Activated naive CD4-positive, alpha-beta T cell (primary cell): ENCODE measurements at places on chromosomes 7 and 10.

- no peak for DNase-seq
These were observed 363.4 kb upstream of the MKI67 start for GRCh38 chr10:128489324-128490247.

DNA sequence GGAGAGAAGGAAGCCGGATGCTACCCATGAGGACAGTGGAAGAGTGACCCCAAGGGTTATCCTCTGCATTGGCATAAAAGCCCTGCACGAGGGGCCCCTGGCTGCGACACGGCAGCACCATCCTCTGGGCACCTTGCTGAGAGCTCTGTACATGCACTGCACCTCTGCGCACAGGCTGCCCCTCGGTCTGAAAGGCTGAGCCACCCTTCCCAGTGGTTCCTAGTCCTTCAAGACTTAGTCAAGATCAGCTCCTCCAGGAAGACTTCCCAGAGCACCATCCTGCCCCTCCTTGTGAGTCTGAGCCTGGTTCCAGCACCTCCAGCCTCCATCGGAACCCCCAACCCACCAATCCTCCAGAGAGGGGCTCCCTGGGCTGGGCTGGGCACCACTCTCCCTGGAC is 37.9 kb upstream of the CNPY1 start:
- no peak for DNase-seq

GRCh38 chr7:15885678-15886077 is 199.2 kb upstream of the MEOX2 start:
- no peak for DNase-seq

GRCh38 chr10:14843327-14843988 is 5.4 kb downstream of the HSPA14 start:
- DNase-seq = no peak

GRCh38 chr7:3747467-3747866 is 446.4 kb downstream of the SDK1 start:
- no peak for DNase-seq

DNA sequence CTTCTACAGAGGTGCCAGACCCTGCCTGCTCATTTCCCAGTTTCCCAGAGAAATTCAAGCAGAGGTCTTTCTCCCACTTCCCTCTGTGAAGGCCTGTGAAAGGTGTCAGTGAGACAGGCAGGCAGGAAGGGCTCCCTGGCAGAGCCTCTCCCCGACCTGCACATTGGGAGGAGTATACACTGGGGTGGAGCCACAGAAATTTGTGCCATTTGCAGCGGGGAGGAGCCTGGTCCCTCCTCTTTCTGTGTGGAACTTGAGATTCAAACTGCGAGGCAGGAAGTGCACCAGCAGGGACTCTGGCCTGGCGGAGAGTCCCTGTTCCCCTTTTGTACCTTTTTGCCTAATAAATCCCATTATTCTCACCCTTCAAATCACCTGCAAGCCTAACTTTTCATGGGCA is 54.6 kb upstream of the OPN4 start:
- no peak for DNase-seq

DNA sequence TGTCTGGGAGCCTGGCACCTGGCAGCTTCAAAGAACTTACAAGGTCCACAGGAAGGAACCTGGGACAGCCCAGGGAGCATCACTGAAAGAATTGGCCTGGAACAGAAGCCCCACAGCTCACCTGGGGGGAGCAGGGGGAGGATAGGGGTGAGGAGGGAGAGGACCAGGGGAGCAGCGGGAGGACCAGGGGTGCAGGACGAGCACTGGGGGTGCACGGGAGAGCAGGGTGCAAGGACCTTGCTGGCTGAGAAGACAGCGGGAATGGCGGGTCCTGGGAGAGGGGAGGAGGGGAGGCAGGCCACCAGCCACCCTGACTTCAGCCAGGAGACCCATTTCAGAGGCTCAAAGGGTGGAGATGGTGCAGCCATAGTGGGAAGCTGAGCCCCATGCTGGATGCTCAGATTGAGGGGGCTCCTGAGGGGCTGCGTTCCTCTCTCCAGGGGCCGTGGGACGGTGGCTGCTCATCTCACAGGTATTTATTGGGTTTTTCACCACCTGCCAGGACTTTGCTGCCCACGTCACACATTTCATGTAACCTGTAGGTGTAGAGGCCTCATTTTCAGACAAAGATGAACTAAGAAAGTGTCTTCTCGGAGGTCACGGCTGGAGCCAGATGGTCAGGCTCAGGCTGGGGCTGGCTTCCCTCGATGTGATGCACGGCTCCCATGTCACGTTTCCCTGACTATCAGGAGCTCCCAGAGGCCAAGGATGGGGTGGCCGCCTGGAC is 110.1 kb downstream of the WDR37 start:
- DNase-seq = no peak

- no peak for DNase-seq
These were observed 89.1 kb upstream of the NANOS1 start for GRCh38 chr10:118940386-118940785.

DNA sequence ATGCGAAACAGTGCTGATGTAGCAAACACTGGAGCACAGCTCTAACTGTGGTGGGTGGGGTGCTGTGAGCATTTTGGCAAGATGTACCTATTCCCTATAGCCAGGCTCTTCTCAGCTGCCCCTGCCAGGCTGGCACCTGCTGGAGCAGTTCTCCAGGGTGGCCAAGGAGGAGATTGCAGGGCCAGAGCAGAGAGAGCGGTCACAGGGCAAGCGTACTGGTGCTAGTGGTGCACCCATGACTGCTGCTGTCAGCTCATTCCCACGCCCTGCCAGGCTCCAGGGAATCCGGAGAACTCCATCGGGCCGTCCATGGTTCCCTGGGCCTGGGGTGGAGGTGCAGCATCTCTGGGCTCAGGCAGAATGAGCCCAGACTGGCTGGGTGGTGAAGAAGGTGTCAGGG is 2.1 kb downstream of the COL13A1 start:
- no peak for DNase-seq

DNA sequence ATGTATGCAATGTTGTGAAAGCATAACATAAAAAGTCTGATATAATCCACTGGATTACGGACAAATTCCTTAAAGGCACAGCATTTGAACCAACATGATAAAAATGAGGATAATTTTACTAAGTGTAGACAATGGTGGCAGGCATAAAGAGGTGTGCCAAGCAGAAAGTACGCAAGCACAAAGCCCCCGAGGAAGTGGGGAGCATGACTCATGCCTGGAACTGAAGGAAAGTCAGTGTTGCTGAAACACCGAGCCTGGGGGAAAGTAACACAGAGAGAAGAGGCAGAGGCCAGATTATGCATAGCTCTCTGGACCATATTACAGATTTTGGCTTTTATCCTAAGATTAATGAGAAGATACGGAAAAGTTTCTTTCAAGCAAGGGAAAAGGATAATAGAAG is 490.0 kb upstream of the PHF14 start:
- DNase-seq = no peak

GRCh38 chr10:43306899-43307298 is 40.0 kb upstream of the RASGEF1A start:
- DNase-seq = no peak

DNA sequence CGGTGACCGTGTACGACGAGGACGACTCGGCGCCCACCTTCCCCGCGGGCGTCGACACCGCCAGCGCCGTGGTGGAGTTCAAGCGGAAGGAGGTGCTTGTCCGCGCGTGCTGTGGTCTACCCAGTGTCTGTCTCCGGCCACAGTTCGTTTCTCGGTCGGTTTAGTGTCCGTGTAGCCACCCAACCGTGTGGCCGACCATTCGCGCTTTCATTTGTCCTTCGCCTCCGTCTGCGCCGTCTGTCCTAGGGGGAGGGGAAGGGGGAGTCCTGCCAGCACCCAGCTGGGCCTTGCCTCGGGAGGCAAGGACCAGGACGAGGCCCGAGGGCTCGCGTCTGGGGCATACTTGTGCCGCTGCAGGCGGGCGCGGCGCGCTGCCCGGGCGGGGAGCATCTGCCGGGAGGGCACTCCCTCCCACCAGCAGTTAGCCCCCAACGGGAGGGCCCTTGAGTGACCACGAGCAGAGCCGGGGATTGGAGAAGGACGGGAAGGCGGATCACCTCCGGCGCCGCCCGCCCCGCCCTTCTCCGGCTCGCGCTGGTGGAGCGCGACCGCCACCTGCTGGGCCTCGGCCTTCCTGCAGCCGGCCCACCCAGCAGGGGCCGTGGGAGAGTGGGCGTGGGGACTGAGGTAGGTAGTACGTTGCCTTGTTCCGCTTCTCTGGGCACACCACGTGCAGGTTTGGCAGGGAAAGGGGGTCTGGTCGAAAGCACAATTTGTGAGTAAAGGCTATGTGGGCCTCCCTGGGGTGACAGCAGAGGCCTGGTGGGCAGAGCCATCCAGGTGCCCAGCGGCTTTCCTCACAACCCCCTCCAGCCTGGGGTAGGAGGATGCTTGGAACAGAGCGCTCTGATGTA is 28.5 kb downstream of the RET start:
- peak; percentile 63 for DNase-seq
